ENCODE measurements at places on chromosomes 4 and X.

DNA sequence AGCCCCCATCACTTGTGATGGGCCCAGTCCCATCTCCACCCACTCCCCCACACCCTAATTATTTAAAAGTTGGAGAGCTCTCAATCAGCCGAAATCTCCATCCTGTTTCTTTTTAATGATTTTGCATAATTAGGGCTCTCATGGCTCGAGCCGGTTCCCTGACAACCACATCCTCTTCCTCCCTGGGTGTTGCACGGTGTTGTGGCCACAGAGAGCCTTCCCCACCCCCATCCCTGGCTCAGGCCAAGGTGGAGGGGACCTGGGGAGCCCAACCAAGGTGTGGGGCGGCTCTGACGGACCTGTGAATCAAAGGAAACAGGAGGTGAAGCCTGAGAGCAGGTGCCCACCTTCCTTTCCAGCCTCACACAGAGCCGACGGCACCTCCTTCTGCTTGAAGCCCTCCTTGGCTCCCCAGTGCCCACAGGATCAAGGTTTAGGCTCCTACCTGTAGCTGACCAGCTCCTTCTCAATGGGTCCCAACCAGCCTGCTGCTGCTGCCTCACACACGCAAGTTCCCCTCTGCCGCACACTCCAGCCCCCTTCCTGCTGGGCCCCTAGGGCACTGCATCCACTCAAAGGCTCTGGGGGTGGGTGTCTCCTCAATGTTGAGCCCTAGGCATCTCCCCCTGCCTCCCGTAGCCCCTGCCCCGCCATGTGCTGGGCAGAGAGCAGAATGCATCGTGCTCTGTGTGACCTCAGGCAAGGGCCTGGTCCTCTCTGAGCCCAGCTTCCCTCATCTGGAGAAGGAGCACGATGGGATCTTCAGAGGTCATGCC, 68.7 kb downstream of the WFS1 start:
- DNase-seq: no peak

- no peak for DNase-seq
These were observed 174.5 kb upstream of the DKK2 start for GRCh38 chr4:107210450-107211239.

- no peak for DNase-seq
These were observed 152.8 kb downstream of the RASL11B start for GRCh38 chr4:53014881-53015280.

- no peak for DNase-seq
These were observed 258.1 kb upstream of the IL1RAPL1 start for GRCh38 chrX:28329156-28329555.

- DNase-seq: no peak
These were observed 76.3 kb upstream of the IL15 start for GRCh38 chr4:141560056-141560455.

DNA sequence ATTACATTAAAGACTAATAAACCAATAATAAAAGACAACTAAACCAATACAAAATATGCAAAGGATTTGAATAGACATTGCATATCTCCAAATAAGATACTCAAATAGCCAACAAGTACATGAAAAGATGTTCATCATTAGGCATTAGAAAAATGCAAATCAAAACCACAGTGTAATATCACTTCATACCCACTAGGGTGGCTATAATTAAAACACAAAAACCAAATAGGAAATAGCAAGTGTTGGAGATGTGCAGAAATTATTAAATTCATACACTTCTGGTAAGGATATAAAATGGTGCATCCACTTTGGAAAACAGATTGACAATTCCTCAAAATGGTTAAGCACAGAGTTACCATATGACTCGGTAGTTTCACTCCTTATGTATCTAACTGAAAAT, 860.8 kb upstream of the DIAPH2 start:
- no peak for DNase-seq

DNA sequence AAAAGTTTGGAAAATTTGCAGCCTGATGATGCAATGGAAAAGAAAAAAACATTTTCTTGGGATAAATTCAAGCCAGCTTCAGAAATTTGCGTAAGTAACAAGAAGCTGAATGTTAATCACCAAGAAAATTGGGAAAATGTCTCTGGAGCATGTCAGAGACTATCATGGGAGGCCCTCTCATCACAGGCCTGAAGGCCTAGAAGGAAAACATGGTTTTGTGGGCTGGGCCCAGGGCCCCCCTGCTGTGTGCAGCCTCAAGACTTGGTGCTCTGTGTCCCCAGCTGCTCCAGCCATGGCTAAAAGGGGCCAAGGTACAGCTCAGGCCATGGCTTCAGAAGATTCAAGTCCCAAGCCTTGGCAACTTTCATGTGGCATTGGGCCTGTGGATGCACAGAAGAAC, 1049.8 kb upstream of the GRIA3 start:
- DNase-seq: no peak
